ENCODE measurements at places on chromosomes 16 and 17. TPM values are rescaled to one million over a fixed set of nuclear protein-coding genes. Genes with fewer than 3 reads are reported as not detected.

GRCh38 chr16:16100631-16101030, 122.7 kb downstream of the ABCC6 start:
- peak; percentile 20 for DNase-seq
- no peak overlapping the region for H3K4me3 ChIP-seq
- H3K36me3 ChIP-seq, result peaks cover 35% of the 10 kb centered on the region
- no peak overlapping the region for H3K27ac ChIP-seq
- H3K4me1 ChIP-seq, result peaks cover 14% of the 10 kb centered on the region

- no peak for DNase-seq
- no peak overlapping the region for H3K27ac ChIP-seq
- H3K27me3 ChIP-seq, result no peaks in the 10 kb centered on the region
- H3K4me1 ChIP-seq, result peaks cover 3% of the 10 kb centered on the region
- no peak overlapping the region for H3K4me3 ChIP-seq
These were observed 33.1 kb downstream of the N4BP1 start for GRCh38 chr16:48576927-48577326.

DNA sequence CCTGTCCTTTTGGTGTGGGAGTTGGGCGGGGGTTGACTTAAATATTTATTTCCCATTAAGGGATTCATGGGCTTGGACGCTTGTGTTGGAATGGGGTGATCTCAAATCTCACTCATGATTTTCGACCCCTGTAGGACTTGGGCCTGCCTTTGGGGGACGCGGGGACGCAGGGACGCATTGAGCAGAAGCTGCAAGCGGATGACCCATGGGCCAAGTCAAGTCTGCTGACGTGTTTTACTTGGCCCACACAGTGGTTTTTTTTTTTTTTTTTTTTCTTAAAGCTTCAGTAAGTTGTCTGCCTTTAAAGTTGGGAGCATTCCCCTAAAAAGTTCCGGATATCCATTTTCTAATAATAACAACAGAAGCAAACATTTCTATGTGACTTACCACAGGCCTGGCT, 28.9 kb downstream of the CMIP start:
- peaks cover 42% of the 10 kb centered on the region for H3K4me1 ChIP-seq
- H3K36me3 ChIP-seq, result no peaks in the 10 kb centered on the region
- no peaks in the 10 kb centered on the region for H3K27me3 ChIP-seq
- H3K27ac ChIP-seq, result peak overlapping the region; percentile 61

Gene CHST4
- not detected for polyA plus RNA-seq

GRCh38 chr16:57632568-57632967, 4.1 kb downstream of the ADGRG1 start:
- H3K4me1 ChIP-seq, result peaks cover 73% of the 10 kb centered on the region
- no peak for DNase-seq
- H3K36me3 ChIP-seq, result no peaks in the 10 kb centered on the region

All from endothelial cell of umbilical vein (primary cell).